Right atrium auricular region (tissue), 2 donors: ENCODE measurements at places on chromosomes 12 and 14.

- no peak for DNase-seq
Measured at GRCh38 chr12:30602678-30603077, 93.0 kb downstream of the IPO8 start.

DNA sequence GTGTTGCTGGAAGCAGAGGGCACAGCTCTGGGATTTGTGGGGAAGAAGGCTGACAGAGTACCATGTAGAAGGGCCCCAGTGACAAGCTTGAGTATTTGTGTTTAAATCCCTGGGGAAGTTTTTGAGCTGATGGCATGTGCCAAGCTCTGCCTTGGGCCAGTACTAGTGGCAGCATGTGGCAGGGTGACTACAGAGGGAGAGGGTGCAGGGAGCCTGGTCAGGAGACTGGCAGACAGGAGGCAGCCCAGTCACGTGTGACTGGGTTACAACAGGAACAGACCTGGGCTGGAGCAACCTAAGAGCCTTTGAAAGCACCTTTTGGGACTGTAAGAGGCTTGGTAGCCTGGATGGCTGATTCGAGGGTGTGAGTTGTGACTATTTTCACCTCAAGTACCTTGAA, 112.1 kb downstream of the TSPAN9 start:
- DNase-seq = no peak

GRCh38 chr12:67382241-67382871, 113.2 kb downstream of the CAND1 start:
- DNase-seq = no peak

- DNase-seq = no peak
Measured at GRCh38 chr12:30533558-30534265, 162.0 kb downstream of the IPO8 start.

DNA sequence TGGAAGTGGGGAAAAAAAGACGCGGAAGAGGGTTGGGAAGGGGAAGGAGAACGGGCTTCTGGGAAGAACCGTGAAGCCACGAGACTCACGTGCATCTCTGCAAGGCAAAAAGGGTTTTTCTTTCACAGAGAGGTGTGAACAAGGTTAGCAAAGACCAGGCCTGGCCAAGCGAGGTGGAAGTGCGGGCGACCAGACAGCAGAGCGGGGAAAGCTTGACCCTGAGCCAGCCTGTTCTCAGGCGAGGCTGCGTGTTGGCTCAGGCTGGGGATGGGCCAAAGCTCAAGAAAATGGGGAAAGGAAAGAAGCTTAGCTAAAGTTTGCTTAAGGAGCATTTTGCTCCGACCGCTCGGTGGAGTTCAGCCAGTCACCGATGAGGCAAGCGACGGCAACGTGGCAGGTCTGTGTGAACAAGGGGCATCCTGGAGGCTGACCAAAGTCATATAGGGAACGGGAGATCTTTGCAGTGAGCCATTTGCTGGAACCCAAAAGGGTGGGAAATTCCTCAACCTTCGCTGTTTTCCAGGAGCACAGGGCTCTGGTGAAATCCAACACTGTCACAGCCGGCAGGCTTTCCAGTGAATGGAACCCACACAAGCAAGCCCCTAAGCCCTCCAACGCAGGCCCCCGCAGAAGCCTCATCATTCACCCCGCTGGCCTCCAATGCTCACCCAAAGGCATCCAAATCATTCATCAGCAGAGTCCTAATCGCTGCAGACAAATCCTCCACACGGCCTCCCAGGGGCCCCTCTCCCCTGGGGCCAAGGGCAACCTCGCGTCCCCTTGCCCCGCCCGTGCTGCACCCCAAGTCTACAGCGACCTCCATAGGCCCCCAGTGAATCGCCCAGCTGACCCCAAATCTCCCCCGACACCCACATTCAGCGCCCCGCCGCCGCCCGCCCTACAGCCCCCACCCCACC, 754 bp downstream of the ZNF605 start:
- peak; percentile 61 for DNase-seq

DNA sequence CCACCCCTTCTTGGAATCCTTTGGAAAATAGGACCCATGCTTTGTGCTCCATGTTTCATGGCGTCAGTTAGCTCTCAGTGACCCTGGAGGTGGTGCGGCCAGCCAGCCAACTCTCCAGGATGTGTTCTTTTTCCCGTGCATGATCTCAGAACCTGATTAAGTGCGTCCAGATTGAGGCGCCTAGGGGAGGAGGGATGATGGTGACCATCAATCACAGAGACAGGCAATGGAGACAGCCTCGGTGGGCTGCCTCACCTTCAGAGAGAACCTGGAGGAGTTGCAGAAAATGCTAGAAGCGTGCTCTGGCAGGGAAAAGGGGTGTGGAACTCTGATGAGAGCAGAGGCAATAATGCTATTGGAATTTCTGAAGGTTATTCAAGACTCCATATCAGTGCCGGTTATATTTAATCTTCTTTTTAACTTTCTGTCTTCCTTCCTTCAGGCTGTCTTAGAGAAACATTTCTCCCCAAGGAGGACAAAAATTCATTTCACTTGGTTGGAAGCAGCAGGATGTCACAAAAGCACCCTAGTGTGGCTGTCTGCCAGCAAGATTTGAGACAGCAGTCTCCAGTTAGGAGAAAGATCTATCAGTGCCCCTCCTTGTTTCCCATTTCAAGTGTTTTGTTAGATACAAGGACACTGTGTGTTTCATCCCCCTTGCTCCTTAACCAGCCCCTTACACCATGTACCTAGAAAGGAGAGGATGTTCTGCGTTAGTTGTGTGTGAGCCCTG, 53.3 kb upstream of the IGF1 start:
- DNase-seq = no peak

DNA sequence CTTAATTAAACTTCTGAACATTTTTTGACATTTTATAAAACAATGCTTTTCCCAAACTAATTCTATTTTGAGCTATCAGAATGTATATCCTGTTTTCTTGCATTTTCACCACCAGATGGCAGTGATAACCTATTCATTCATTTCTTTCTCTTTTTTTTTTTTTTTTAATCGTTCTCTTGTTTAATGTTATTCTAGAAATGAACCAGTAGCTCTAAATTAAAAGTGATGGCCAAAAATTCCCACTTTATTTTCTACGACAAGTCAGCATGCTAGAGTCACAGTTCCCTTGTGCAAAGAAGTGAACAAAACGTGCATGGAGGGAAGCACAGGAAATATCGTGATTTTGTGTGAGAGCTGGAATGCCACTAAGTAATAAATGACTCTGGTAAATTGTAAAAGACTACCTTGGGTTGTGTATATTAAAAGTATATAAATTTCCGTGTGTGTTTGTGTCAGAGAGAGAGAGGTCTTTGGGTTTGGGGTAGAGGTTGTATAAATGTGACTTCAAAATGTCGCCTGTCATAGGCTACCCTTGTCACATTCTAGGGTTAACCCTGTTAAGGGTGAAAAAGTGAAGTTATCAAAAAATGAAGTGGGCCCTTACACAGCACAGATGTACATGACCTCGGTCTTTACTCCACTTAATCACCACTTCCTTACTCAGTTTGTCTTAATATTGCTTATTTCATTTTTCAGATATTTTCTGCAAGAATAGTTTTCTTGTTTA, 40.4 kb upstream of the LDHB start:
- no peak for DNase-seq

DNA sequence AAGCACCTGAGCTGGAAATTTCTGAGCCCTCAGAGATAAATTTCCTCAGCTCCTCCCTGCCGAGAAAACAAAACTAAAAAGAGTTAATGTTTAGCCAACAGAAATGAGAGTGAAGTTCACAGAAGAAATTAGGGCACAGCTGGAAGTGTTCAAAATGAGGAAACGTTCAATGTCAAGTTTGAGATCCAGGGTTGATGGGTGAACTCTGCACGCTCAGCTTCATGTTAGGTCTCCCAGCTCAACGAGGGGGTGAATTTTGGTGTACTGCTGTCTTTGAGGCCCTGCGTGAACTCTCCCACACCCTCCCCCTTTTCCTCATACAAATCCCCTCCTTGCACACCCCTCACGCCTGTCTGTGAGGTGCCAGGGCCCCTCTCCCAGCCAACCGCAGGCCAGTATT, 13.3 kb upstream of the OAS3 start:
- DNase-seq = no peak

GRCh38 chr12:124571556-124571955, 4.1 kb upstream of the NCOR2 start:
- DNase-seq = no peak
